ENCODE measurements at places on chromosomes 6 and 20.

DNA sequence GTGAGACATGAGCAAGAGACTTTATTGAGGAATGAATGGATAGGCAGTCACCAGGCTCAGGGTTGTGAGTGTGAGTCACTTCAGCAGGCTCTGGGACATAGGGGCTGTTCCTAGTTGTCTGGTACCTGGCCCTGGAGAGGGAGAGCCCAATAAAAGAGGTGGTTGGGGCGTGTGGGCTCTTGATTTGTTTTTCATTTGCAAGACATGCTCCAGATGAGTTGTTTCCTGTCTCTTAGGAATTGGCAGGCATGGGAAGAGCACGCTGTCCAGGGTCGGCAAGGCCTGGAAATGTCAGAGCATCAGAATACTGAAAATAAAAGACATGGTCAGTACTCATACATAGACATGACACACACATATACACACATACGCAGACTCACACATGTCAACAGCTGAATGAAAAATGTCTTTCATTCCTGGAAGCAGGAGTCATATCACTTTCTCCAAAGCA is 166.3 kb upstream of the SULF2 start:
- no peak for DNase-seq

DNA sequence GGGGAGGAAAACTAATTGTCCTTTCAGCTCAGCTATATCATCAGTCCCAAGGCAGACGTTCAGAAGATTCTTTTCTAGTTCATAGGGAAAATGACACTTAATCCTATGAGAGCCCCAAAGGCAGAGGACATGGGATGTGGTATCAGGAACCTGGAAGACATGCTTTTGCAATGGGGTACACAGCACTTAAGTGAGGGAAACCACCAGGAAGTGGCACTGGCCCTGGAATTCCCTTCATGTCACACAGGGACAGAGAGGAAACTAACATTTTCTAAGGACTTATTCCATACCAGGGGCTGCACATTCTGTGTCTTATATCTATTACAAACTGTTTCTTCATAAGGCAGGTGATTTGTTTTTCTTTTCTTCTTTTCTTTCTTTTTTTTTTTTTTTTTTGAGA is 28.2 kb downstream of the VPS52 start:
- DNase-seq: no peak

DNA sequence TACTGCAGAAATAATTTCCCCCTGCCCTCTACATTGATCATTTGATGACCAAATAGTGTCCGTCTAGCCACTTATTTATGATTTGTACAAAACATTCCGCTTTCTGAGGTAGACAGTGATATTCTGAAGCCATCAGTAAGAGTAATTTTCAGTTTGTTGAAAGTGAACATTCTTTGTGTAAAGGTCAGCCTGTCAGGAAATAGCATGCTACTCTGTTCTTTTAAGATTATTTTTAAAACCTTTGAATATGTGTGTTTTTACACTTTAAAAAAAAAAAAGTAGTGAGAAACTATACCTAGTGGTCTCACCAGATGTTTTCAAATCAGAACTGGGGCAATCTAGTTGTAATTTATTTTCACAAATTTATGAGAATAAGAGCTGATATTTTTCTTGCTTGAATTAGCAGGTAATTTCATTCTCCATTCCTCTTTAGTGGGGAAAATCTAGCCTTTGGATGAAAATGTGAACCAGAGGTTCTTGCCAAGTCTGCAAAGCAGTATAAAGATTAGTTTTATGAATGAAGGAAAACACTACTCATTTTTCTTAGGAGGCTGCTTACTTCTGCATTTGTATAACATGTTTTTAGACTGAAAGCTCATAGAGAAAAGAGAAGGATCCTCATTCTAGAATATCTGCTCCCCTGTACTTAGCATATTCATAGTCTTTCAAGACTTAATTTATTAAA is 12.1 kb upstream of the REV3L start:
- DNase-seq: no peak

DNA sequence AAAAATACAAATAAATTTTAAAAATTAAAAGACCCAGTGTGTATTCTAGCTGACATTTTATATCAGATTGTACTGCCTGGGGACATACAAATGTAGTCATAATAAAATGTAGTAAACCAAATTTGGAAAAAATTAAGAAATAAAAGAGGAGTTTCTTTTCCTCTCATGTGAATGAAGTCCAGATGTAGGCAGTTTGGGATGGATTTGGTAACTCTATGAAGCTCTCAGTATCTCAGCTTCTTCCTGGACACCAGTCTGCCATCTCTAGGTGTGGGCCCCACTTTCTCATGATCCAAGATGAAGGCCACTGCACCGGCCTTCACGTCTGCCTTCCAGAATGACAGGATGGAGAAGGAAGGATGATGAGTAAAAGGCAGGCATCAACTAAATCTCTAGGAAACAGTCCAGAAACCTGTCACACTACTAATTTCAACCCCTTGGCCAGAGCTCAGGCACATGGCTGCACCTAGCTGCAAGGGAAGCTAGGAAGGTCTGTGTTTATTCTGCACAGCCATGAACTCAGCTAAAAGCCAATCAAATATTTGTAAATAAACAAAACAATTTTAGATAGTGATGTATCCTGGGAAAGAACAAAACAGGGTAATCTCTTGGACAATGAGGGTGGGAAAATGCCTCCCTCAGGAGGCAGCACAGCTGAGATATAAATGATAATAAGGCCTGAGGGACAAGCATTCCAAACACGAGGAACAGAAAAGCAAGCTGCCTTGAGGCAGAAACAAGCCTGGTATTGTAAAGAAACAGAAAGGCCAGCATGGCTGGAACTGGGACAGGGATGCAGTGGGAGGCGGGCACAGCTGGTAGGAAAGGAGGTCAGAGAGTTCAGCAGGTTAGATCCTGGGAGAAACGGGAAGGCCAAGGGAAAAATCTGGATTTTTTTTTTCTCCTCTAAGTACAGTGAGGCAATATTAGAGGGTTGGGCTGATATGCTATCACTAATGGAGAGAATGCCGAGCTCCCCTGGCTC is 88.5 kb upstream of the PTPN1 start:
- DNase-seq: no peak

DNA sequence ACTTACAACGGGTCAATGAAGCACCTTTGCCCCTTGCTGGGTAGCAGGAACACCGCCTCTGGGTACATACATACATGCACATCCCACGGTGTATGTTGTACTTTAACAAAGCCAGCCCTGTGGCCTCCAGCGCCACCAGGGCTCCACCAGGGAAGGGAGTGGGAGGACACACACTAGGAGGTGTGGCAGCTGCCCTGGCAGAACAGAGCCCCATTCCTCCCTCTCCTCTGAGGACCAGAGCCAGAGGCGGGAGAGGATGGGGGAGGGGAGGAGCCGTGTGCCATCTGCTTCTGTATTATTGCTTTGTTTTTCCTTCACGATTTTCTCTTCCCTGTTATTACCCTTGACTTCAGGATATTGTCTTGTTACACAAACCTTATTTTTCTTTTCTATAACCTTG is 105.8 kb upstream of the TRAF3IP2 start:
- DNase-seq: no peak

DNA sequence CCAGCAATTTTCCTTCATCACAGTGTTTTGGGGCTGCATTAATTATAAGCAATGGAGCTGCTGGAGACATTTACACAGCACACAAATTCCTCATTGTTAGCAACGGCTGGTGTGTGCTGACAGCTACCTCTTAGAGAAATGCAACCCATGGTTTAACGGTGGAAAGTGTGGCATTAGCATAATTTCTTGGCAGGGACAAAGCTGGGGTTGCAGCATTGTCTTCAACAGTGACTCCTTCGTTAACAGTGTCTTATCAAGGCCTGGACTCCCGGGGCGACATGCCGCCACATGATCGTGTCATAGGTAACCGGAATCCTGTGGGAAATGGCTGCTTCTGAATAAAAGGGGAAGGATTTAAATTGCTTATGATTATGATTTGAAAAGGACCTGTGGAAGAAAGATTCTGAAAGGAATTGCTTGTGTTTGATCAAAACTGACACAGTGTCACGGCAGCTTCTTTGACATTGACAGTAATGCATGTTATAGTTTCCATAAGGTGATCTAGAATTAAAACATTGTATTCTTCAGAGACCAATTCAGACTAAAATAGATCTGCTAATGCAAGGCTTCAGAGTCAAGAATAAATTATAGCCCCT is 128.0 kb downstream of the UST start:
- DNase-seq: peak; percentile 64

DNA sequence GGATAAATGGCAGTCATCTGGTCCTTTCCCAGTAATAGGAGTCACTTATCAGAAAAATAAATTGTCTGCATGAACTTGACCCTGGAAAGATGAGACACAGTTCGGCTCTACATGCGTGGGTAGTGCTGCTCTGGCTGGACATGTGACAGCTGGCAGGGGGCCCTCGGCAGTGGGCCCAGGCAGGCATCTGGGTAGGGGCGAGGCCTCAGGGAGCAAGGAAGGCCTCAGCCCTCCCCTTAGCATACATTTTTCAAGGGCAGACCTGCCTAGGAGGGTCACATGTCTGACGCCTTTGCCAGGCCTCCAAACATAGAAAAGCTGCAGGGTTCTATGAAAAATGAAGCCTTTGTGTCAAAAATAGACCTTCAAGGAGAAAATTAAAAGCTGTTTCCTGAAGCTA is 12.8 kb upstream of the ILRUN start:
- no peak for DNase-seq

GRCh38 chr6:27267857-27268434 is 20.4 kb downstream of the PRSS16 start:
- no peak for DNase-seq

- DNase-seq: no peak
These were observed 36.9 kb downstream of the EYA4 start for GRCh38 chr6:133277900-133278545.

GRCh38 chr20:15012566-15012965 is 675.2 kb upstream of the FLRT3 start:
- no peak for DNase-seq

- no peak for DNase-seq
These were observed 474.0 kb downstream of the TFAP2B start for GRCh38 chr6:51292659-51293058.

GRCh38 chr6:33822575-33823395 is 19.0 kb upstream of the MLN start:
- DNase-seq: peak; percentile 66

- DNase-seq: no peak
These were observed 36.4 kb downstream of the FRMD1 start for GRCh38 chr6:168042426-168043192.

GRCh38 chr20:37526238-37526838 is 1.3 kb downstream of the BLCAP start:
- DNase-seq: no peak

DNA sequence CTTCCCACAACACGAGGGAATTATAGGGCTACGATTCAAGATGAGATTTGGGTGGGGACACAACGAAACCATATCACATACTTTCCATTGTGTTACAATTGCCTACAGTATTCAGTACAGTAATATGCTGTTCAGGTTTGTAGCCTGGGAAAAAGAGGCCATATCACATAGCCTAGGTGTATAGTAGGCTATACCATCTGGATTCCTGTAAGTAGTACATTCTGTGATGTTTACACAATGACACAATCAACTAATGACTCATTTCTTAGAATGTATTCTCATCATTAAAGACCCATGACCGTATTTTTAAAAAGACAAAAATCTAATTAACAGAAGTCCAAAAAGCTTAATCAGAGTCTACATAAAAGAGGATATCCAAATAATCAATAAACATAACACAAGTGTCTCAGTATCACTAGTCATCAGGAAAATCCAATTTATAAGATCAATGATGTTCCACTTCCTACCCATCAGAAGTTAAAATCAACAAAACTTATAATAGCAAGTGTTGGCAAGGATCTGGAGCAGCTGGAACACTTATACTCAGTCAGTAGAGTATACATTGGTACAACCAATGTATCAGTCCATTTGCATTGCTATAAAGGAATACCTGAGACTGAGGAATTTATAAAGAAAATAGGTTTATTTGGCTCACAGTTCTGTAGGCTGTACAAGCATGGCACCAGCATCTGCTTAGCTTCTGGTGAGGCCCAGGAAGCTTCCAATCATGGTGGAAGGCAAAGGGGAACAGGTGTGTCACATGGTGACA is 215.9 kb downstream of the CLVS2 start:
- DNase-seq: no peak

Data from RPMI8226 (cell line).